ENCODE measurements at places on chromosomes 7 and 10.
A peak's percentile ranks its signal among the peaks of the same experiment; 100 is the strongest.

GRCh38 chr7:116777651-116778281, 84.6 kb upstream of the CAPZA2 start:
- no peak for DNase-seq

DNA sequence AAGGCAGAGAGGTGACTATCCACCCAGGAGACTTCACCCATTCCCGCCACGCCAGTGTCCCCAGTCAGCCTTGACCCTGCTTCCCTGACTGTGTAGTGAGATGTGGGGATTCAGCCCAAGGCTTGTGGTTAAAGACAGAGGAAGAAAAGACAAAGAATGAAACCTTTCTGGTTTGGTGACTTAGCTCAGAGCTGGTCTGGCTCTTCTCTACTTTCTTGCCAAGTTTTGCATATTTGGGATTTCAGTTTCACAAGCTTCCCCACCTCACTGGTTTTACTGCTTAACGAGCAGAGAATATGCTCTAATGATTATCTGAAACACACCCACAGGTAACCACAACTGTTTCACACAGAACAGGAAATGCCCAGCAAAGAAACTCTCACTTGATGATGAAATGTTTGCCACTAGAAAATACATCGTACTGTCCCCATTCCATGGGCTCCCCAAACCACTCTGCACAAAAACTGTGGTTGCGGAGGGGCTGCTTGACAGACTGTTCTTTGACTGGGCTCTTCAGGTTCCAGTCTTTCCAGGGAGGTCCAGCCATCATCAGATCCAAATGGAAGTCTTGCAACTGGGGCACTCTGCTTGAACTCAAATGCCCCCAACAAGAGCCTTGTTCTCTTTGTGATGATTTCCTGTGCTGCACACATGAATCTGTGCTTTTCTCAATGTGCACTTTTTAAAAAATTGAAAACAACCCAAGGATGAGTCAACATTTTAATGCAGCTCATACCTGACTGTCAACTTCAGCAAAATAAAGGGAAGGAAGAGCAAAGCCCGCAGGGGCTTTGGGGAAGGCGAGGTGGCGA, 95.5 kb downstream of the CTBP2 start:
- DNase-seq, result peak; percentile 11

DNA sequence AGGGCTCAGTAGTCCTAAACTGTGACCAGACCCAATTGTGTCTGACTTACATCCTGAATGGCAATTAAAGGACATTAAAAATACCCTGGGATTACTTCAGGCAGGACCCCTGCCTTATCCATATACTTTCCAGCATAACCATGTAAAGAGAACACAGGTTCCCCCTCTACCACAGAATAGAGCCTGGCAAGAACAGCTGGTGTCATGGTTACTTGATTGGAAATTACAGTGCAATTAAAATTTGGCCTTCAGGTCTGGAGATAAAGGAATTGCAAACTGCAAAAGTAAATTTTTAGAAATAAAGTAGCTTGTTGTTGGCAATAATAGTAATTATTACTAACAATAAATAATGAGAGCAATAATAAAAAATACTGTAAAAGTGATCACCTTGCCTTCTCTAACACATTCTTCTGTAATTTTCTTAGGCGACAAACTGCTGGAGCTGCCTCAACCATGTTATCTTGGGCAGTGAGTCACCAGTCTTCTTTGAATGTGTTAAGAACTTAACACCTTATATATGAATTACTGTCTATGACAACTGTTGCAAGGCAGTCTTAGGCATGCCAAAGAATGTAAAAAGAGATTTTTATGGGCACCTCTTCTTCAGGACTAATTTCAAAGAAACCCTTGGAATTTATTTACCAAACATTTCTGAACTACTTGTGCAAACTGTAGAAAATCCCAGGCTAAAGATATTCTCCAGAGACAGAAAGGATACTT, 53.7 kb downstream of the HIBADH start:
- DNase-seq, result no peak

DNA sequence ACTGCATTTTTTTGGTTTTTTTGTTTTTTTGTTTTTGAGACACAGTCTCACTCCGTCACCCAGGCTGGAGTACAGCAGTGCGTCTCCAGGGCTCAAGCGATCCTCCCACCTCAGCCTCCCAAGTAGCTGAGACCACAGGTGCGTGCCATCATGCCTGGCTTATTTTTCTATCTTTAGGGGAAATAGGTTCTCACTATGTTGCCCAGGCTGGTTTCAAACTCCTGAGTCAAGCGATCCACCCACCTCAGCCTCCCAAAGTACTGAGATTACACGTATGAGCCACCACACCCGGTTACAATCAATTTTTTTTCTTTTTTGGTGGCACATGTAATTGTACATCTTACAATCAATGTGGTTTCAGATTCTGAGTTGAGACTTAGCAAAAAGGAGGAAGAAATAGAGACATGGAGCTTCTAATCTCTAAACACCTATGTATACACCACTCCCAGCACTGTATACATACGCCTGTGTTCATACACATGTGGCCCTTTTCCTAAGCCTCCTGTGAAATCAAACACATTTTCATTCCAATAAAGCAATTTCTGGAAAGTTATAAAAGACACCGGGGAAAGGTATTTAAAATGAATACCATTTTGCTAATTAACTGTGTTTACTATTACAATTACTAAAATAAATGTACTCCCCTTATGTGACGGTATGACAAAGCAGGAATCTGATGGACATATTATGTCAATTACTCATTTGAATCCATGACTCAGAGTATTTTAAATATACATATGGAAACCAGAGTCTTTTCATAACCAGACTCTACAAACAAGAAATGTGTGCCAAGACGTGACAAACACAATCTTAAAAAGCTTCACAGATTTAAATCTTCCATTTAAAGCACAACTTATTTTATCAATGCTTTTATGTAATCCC, 40.9 kb downstream of the SMURF1 start:
- DNase-seq, result no peak

DNA sequence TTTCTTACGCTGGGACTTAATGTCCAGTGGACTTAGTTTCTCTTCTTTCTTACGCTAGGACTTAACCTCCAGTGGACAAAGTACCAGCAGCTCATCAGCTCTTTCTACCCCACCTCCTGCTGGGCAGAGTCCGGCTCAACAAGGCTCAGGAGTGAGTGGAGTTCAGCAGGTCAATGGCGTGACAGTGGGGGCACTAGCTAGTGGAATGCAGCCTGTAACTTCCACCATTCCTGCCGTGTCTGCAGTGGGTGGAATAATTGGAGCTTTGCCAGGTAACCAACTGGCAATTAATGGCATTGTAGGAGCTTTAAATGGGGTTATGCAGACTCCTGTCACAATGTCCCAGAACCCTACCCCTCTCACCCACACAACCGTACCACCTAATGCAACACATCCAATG, 199.7 kb downstream of the MLLT10 start:
- DNase-seq, result no peak

- DNase-seq, result no peak
Observed at GRCh38 chr10:124279298-124279697, 139.4 kb downstream of the OAT start.

- no peak for DNase-seq
Observed at GRCh38 chr7:22591271-22591670, 91.3 kb upstream of the STEAP1B start.

- DNase-seq, result no peak
Observed at GRCh38 chr10:106919871-106920282, 244.6 kb downstream of the SORCS1 start.

- no peak for DNase-seq
Observed at GRCh38 chr10:82251222-82251906, 376.4 kb downstream of the NRG3 start.

DNA sequence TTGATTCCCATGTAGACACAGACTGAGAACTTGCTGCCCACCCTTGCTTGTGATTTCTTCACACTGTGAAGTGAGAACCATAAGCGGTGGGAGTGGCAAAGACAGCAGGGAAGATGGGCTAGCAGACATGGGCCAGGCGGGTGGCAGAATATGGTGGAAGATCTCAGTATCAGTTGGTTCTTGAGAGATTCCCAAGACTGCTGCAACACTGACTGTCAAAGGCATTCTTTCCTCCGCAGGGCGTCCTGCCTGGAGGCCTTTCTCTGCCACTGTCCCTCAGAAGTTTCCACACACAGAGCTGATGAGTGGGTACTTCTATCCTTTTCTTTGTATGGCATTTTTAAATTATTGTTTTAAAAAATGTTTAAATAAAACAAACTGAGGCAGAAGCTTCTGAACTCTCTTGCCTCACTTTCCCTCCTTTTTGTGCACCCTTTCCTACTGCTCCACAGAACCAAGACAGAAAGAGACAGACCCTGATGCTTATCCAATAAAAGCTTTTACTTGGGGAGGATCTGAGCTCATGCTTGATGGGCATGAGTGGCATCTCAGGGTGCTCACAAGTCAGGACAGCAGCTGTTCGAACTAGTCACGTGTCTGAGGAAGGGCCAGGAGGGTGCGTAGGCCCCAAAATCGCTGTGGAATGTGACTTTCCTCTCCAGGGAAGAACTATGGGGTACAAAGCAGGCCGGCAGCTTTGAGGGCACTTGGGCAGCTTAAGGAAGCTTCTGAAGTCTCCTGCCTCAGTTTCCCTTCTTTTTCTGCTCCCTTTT, 104.7 kb upstream of the PCGF5 start:
- DNase-seq, result no peak

GRCh38 chr10:106504536-106504935, 660.0 kb downstream of the SORCS1 start:
- no peak for DNase-seq

DNA sequence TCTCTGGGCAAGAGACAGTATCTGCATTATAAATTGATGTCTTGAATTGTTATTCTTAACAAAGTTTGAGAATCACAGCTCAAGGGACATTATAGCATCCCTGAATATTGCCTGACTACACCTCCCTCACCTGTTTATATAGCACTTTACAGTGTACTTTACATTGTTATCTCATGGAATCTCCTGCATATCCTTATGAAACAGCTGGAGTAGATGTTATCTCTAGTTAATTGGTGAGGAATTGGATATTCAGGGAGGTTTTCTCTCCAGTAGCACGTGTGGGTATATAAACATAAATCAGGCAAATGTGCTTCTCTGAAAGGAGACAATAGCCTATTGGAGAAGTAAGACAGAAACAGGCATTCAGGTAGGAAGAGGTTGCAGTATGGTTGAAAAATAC, 117.2 kb downstream of the SRI start:
- DNase-seq, result no peak

GRCh38 chr7:8921807-8922206, 488.4 kb downstream of the NXPH1 start:
- no peak for DNase-seq

DNA sequence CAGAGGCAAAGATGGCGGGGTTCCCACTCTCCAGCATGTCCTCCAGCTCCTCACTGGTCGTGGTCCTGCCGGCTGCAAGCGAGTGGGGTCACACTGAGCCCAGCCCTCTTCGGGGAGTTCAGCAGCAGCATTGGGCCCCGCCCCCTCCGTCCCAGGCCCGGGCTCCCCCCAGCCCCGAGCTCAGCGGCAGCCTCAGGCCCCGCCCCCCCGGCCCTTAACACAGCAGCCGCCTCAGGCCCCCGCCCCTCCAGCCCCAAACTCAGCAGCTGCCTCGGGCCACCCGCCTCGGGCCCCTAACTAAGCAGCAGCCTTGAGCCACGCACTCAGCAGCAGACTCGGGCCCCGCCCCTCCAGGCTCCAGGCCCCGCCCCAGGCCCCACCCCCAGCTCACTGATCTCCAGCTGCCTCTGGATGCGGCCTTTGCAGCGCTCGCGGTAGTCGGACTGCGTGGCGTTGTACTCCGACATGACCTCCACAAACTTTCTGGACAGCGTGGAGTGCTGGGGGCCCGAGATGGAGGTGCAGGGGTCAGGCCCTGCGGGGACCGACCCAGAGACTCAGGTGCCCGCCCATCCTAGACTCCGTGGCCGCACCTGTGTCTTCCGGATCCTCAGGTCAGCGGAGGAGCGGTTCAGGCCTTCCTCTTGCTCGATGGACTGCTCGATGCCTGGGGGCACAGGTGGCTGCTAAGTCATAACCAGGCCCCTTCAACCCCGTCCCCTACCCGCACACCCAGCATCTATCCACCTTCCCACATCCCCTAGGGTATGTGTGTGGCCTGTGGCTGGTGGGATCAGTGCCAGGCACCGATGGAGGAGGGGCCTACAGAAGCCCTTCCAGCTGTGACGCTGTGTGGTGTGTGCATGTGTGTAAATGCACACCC, 15.5 kb downstream of the STX1A start:
- no peak for DNase-seq

All from NCI-H510A treated with DMSO at 0.1 percent for 48 hours (cell line).